ENCODE measurements at places on chromosomes 11 and 22.

GRCh38 chr22:49328118-49328475 lies 499.6 kb downstream of the BRD1 start:
- DNase-seq = no peak

DNA sequence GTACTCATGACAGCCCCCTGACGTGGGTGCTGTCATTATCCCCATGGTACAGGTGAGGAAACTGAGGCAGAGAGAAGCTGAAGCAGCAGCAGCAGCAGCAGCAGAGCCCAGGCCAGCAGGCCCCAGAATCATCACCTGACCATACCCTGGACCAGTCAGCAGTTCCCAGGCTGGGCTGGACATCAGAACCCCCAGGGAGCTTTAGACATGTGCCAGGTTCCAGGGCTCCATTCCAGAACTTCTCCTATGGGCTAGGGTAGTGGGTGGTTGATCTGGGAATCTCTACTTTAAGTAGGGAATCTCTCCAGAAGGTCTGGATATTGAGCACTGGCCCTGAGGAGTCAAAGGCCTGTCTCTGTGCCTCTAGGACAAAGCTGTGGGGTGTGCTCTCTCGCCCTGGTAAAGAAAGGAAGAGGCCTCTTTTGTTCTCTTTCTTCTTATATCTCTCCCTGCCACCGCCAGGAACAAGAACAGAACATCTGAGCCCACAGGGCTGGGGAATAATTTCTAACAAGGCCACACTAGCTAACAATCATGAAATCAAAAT lies 26.6 kb downstream of the MAFF start:
- no peak for DNase-seq

- DNase-seq = no peak
Measured at GRCh38 chr11:110026858-110027626, 66.2 kb upstream of the ZC3H12C start.

GRCh38 chr22:35150183-35151107 lies 84.5 kb downstream of the ISX start:
- DNase-seq = peak; percentile 3

GRCh38 chr22:29623059-29623458 lies 19.6 kb downstream of the NF2 start:
- no peak for DNase-seq

DNA sequence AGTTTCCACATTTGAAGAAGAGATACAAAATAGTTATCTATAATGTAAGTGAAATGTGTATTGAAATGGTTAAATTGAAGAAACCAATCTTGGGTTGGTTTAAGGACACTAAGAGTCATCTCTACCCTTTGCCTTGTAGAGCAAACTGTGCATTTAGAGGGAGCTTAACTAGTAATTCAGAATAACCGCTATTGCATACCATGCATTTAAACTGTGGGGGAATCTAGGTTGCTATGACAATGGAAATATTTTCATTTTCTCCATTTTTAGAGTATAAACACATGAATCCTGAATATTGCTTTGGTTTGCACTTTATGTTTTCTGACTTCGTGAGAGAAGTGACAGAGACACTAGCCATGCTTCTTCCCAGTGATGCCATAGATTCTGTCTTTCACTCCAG lies 39.7 kb downstream of the FAT3 start:
- no peak for DNase-seq

DNA sequence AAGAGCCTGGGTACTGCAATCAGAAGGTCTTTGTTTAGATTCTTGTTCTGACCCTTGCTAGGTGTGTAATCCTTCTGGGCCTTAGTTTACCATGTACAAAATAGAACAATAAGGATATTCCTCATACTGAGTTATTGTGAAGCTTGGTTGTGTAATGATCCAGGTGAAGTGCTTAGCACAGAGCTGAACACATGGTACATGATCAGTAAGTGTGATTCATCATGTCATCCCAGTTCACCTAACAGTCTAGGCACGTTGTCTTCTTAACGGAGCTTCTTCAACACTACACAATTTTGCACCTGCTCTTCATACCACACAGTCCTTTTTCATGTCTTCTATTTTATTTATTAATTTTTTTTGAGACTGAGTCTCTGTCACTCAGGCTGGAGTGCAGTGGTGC lies 234.3 kb upstream of the TENM4 start:
- DNase-seq = no peak

GRCh38 chr11:13966486-13966885 lies 4.0 kb downstream of the SPON1 start:
- no peak for DNase-seq

GRCh38 chr22:43320943-43321900 lies 21.9 kb downstream of the SCUBE1 start:
- DNase-seq = no peak

GRCh38 chr11:22006901-22007300 lies 186.0 kb upstream of the ANO5 start:
- DNase-seq = no peak

- no peak for DNase-seq
Measured at GRCh38 chr11:112795911-112796649, 165.1 kb upstream of the NCAM1 start.

DNA sequence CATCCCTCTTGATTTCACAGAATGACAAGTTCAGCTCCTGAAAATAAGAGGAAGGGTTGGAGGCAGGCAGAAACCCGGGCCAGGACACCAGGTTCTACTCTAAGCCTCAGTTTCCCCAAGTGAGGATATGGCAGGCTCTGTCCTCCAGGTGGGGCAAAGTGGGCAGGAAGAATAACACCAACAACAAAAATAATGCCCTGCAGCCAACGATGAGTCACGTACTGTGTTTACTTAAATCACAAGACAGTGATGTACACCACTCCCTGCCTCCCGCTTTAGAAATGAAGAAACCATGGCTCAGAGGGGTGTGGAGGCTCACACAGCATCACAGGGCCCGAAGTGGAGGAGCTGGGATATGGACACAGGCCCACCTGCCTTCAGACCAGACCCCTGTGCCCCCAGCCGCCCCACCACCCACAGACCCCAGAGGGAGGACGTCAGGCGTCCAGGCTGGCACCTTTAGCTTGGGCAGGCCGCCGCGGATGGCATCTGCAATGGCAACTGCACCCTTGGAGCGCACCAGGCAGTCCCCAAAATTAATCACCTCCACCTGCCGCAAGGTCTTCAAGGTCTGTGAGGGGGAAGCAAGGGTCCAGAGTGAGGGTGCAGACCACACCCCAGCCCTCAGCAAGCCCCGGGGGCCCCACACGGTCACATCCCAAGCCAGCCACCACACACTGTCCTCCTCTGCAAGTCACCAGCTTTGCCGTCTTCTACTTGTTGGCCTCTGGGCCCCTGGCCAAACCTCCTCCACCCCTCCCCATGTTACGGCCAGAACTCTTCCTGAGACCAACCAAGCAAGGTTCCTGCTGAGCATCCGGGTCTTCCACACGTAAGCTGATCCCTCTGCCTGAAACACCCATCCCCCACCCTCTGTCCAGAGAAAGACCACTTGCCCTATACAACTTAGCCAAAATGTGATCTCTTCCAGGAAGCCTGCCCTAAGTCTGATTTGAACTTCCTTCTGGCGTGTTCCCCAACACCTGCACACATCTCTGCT lies 15.8 kb upstream of the CHADL start:
- no peak for DNase-seq

DNA sequence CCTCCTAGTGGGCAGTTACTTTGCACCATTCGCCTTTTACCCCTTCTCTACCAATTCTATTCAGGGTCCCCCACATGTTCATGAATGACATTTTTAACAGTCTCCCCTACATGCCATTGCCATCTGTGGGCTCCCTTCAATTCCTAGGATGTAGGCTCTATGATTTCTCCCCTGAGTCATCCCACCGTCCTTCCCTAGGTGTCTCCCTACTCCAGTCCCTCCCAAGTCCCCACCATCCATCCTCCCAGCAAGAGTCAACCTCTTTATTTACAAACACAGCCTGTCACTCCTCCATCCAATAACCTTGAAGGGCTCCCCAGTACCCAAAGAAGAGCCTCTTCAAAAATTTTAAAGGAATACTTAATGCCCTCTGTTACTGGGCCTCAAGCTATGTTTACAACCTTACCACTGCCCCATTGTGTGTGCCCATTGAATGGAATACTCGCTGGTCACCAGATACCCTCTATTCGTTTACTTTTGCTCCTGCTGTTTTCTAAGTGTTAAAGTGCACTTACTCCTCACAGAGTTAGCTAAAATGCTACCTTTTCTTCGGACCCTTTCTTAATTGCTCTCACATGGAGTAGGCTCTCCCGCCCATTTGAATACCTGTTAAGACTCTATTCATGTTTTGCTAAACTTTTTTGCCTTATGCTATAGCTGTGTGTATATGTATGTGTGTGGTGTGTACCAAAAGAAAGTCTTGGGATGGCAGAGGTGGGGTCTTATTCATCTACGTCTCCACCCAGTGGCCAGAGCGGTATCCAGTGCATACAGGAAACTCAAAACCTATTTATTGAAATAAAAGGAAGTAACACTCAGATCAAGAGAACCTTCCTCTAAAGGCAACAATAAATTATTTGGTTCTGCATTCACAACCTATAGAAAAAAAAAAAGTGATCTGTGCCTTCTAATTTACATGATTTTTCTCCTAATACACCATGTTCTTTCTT lies 235.8 kb upstream of the CCDC90B start:
- no peak for DNase-seq

GRCh38 chr22:24189249-24190158 lies 8.2 kb downstream of the SUSD2 start:
- DNase-seq = no peak

- no peak for DNase-seq
Measured at GRCh38 chr11:123060277-123061000, 1.5 kb downstream of the HSPA8 start.
